Ovary (tissue), 10 donors: ENCODE measurements at places on chromosomes 5 and 9. TPM values are rescaled to one million over a fixed set of nuclear protein-coding genes. Genes with fewer than 3 reads are reported as not detected.

ZER1 gene
- 40.7 TPM for total RNA-seq

GRCh38 chr9:6564360-6564759 lies 81.2 kb downstream of the GLDC start:
- no peak for DNase-seq
- H3K27me3 ChIP-seq: no peaks in the 10 kb centered on the region
- no peaks in the 10 kb centered on the region for H3K36me3 ChIP-seq
- no peak overlapping the region for H3K27ac ChIP-seq
- H3K4me3 ChIP-seq: no peak overlapping the region
- H3K4me1 ChIP-seq: peaks cover 5% of the 10 kb centered on the region

- peak; percentile 58 for DNase-seq
- no peak overlapping the region for H3K27ac ChIP-seq
- H3K36me3 ChIP-seq: no peaks in the 10 kb centered on the region
- peak overlapping the region; percentile 16 for H3K4me3 ChIP-seq
- H3K27me3 ChIP-seq: peaks cover 8% of the 10 kb centered on the region
- H3K4me1 ChIP-seq: peaks cover 5% of the 10 kb centered on the region
These were observed 6.7 kb downstream of the NRARP start for GRCh38 chr9:137295238-137295811.

GRCh38 chr5:154811653-154812465 lies 38.5 kb downstream of the FAXDC2 start:
- H3K27me3 ChIP-seq: no peaks in the 10 kb centered on the region
- peak; percentile 47 for DNase-seq
- H3K36me3 ChIP-seq: no peaks in the 10 kb centered on the region
- no peaks in the 10 kb centered on the region for H3K4me1 ChIP-seq

DNA sequence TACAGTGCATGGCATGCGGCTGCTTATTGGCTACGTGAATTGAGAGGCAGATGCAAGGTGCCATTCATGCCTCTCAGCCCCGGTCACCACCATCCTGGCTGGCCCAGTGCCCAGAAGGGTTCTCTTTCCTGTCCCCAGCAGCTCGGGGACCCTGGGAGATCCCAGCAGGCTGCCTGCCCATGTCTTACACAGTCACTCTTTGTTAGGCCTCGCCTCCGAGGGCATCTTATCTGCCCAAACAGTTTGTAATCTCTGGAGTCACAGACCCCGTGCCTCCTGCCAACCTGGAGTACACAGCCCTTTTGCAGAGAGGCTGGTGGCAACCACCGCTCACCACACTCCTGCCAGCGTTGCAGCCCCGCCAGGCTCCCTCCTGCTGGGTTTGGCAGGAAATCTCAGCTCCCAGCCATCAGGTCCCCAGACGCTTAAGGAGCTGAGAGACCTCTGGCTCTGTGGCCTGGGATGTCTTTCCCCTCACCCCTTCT lies 7.0 kb upstream of the AK1 start:
- H3K27me3 ChIP-seq: no peaks in the 10 kb centered on the region
- H3K36me3 ChIP-seq: no peaks in the 10 kb centered on the region
- DNase-seq: peak; percentile 47
- no peaks in the 10 kb centered on the region for H3K4me1 ChIP-seq

DNA sequence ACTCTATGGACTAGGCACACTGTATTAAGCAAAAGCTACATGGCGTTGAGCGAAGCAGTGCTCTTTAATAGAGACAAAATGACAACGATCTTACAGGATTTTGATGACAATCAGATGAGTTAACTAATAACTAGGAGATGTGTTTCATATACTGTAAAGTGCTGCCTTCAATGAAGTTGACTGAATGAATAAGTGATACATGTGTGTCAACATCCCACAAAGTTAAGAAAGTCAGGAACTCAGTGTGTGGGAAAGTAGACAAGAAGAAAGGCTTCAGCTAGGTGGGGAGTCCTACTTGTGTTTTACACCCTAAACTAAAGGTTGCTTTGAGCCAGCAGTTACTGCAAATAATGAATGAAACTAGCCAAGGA lies 79.6 kb downstream of the PAPPA start:
- peaks cover 2% of the 10 kb centered on the region for H3K4me1 ChIP-seq
- no peak overlapping the region for H3K4me3 ChIP-seq
- H3K27me3 ChIP-seq: no peaks in the 10 kb centered on the region
- H3K36me3 ChIP-seq: no peaks in the 10 kb centered on the region
- H3K27ac ChIP-seq: no peak overlapping the region

- H3K27ac ChIP-seq: no peak overlapping the region
- H3K4me1 ChIP-seq: no peaks in the 10 kb centered on the region
- H3K36me3 ChIP-seq: no peaks in the 10 kb centered on the region
- H3K27me3 ChIP-seq: no peaks in the 10 kb centered on the region
- DNase-seq: no peak
These were observed 57.9 kb upstream of the FST start for GRCh38 chr5:53422539-53422938.

DNA sequence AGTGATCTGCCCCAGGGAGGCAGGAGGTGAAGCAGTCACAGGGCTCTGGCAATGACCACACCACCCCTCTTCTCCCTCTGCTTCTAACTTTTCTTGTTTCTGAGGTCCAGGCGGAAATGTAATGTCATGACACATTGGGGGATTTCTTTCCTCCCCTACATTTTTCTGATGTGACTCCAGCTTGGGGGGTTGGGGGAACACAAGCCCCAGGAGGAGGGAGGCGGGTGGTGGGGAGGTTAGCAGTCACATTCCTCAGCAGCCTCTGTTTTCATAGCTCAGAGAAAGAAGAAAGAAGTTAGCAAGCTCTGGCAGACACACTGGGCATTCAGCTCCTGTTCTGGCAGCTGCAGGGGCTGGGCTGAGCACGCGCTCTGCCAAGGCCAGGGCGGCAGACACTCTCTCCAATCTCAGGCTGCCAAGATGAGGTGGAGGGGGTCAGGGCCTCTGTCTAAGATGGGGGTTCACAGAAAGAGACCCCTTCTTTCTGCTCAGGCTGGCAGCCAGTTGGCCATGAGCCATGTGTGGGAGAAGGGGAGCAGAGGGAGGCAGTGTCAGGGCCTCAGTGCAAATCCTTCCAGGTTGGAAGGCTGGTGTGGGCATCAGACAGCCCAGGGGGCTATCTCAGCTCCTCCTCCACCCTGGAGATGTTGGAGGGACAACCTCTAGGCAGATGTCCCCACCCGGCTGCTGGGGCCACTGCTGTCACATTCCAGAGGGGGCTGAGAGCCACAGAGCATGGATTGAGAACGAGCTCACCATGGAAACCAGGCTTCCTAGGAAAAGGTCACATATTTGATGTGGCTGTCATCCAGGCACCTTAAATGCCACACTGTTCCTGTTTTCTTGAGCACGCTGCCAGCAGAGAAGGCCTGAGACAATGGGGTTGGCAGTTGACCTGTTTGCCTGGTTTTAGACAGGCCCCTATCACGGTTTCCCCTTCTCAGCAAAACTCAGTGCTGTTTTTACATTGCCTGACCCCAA lies 20.1 kb upstream of the PFDN1 start:
- H3K4me1 ChIP-seq: peaks cover 8% of the 10 kb centered on the region
- H3K36me3 ChIP-seq: no peaks in the 10 kb centered on the region
- H3K27ac ChIP-seq: peak overlapping the region; percentile 11
- peak; percentile 40 for DNase-seq
- no peak overlapping the region for H3K4me3 ChIP-seq
